MCF 10A (cell line): ENCODE measurements at places on chromosomes 4 and X. TPM values are rescaled to one million over a fixed set of nuclear protein-coding genes. Genes with fewer than 3 reads are reported as not detected.

DNA sequence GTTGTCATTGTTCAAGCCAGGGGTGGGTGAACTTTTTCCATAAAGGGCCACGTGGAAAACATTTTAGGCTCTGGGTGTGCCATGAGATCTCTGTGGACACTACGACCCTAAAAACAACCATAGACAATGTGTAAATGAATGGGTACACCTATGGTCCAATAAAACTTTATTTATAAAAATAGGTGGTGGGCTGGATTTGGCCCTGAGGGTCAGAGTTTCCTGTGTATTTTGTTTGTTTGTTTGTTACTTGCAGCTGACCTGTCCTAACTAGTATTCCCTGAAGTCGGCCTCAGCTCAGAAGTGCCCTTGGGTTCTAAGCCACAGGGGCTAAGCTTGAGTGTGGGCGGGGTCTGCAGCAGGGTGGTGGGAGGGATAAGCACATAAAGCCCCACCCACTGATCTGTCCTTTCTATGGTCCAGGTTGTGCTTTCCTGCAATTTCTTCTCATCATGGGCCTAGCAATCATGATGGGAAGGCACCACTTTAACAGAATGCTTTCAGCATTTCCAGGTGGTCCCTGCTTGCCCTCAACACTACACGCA is 17.2 kb upstream of the DRD5 start:
- DNase-seq = no peak

- DNase-seq = no peak
These were observed 251.1 kb downstream of the DCLK2 start for GRCh38 chr4:150329373-150329772.

GRCh38 chrX:52420824-52421443 is 52.1 kb downstream of the XAGE2 start:
- DNase-seq = peak; percentile 71

The OTUD6A gene
- total RNA-seq = not detected in 2 replicates

GRCh38 chr4:4980621-4981230 is 38.5 kb downstream of the CYTL1 start:
- no peak for DNase-seq

DNA sequence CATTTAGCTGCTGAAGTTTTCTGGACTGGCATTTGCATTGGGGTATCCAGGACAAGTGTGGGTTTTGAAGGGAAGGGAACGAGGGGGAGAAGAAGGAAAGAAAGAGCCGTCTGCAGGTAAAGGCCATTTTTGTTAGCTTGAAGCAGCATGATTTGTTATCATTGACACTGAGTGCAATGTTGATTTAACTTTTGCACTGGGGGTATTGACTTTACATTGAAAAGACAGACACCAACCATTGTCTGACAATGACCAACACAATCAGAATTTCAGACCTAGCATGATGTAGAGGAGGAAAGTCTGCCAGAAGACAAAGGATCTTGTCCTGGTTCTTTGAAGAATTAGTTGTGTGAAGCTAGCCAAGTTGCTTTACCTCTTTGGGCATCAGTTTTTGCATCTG is 39.6 kb upstream of the IGFBP7 start:
- no peak for DNase-seq

GRCh38 chr4:92791871-92792440 is 488.2 kb downstream of the GRID2 start:
- no peak for DNase-seq

- DNase-seq = peak; percentile 40
These were observed 763 bp downstream of the USP38 start for GRCh38 chr4:143185253-143186107.
